ENCODE measurements at places on chromosomes 7 and 10.
A peak's percentile ranks its signal among the peaks of the same experiment; 100 is the strongest.

- no peak for DNase-seq
Observed at GRCh38 chr10:26507441-26507840, 69.3 kb downstream of the APBB1IP start.

DNA sequence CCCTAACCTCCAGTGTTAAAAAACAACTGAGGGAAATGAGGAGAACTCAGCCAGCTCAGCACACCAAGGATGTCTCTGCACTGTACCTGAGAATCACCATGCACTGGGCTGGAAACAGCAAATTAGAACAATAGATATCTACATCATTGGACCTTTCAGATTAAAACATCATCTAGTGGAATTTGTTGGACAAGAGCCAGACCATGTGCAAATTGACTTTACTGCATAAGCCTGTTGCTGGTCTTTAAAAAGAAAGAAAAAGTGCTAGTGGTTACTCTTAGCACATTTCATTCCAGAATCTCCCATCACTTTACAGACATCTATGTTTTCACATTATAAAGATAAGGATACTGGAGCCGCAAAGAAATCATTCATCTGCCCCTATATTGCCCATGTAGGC lies 75.4 kb downstream of the FGFR2 start:
- no peak for DNase-seq

GRCh38 chr7:107315716-107316220 lies 147.0 kb downstream of the HBP1 start:
- peak; percentile 10 for DNase-seq

- no peak for DNase-seq
Observed at GRCh38 chr7:8185926-8186683, 75.9 kb downstream of the ICA1 start.

DNA sequence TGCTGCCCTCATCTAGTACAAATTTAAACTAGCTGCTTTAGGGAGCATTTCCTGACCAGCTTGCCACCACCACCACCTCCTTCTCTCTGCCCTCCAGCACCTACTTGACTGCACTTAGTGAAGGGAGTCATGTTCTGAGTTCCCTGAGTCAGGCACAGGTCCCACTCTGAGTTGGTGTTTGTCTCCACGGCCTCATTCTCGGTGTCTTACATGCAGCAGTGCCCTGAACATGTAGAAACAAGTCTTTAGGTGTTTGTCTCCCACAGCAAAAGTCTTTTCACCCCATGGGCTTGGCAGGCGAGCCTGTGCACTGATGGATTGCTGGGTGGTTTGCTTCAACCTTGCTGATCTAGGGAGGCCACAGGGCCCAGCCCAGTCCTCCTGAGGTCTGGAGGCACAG lies 16.9 kb downstream of the TSPAN14 start:
- no peak for DNase-seq

DNA sequence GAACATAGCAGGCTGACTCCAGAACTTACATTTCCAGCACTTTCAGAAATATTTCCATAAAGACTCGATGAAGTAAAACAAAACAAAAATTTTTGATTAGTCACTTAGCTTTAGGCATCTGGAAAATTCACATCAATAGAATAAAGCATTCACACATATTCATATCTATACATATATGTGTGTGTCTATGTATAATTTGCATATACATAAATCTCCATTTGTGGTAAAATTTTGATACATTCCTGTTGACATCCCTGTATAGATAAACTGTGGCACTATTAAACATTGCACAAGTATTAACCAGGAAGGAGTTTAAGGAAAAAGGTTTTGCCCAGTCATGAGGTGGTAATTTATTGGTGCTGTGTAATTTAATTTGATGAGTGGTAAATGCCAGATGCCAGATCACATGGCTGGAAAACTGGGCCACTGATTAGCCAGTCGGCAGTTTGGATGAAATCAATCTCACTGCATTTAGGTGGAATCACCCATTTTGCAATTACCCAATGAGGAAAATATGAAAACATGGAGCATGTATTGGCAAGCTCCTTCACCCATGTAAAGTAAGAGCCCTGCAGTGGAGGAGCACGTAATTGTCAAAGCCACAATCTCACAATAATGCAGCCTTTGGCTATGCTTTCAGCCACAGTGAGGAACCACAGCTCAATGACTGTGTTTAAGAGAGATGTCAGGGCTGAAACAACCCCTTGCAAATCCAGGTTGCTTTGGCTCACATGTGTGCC lies 294.6 kb downstream of the RNLS start:
- no peak for DNase-seq

- DNase-seq: no peak
Observed at GRCh38 chr7:521221-522070, 1.8 kb upstream of the PDGFA start.

DNA sequence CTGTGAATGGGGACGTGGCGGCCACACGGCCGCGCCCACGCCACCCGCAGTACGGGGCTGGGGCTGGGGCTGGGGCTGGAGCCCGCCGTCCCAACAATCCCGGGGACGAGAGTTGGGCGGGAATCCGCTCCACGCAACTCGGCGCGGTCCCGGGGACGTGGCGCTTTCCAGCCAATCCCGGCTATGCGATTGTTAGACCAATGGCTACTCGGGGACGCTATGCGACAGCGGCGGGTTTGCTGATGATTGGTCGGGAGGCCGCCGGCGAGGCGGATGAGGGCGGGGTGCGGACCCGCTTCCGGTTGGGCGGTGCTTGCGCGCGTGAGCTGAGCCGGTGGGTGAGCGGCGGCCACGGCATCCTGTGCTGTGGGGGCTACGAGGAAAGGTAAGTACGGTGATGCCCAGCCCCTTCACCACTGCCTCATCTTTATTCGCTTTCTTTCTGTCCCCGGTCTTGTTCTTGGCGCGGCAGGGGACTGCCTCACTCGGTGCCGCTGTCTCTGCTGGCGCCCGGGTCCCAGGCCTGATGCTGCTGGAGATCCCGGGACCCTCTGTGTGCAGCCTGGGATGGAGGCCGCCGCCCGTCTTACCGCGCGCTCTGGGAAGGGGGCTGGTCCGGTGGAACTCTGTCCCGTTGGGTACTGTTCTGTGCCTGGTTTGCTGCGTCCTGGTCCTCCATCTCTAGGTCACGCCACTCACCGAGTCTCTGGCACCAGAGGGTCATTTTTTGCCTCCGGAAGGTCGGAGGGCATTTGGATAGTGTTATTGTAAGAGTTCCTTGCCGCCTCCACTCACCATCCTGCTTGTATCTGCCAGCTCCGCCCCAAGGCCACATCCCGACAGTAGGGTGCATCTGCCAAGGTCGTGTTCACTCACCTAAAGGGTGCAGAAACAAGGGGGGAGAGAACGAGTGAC lies at the start of gene CALU:
TSS of gene CALU (plus strand) at position 312 of the 915 bp plus-strand sequence. CDS start 9,225 bp downstream, outside the sequence.
- DNase-seq: peak; percentile 92

DNA sequence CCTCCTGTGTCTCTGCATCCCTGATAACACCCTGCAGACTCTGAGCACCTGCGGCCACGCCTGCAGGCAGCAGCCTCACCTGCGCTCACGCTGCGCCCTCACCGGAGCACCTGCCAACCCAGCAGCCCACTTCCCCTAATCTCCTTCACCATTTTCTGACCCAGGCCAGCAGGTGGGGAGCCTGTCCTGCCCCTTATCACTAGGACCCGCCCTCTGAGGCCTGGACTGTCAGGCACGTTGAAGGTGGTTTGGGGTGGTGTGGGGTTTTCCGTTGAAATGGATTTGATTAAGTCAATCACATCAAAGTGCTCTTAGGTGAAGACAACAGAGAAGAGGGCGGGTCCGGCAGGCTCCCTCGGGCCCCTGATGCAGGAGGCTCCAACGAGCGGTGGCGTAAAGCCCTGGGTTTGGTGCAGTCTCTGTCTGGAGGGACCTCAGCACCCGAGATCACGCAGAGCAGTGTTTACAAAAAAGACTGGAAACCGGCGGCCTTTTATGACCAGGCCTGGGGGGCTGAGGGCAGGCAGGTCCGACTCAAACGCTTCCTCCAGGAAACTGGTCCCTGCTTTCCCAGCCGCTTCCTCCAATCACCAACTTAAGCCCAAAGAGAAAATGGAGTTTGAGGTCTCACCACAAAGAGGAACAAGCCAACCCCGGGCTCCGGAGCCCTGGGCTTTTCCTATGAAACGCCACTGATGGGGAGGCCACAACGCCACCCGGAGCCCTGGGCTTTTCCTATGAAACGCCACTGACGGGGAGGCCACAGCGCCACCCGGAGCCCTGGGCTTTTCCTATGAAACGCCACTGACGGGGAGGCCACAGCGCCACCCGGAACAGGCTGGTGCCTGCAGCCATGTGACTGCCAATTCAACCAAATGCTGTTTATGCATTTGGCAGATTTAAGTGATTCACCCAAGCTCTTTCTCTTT lies 45.5 kb downstream of the DPYSL4 start:
- no peak for DNase-seq

- DNase-seq: no peak
Observed at GRCh38 chr10:110216942-110217661, 9.7 kb downstream of the MXI1 start.

GRCh38 chr10:23200997-23201652 lies 9.0 kb downstream of the PTF1A start:
- DNase-seq: no peak

GRCh38 chr7:33807779-33808482 lies 97.4 kb upstream of the BMPER start:
- DNase-seq: no peak

GRCh38 chr7:139367438-139368155 lies 7.9 kb downstream of the LUC7L2 start:
- no peak for DNase-seq

- no peak for DNase-seq
Observed at GRCh38 chr7:142720986-142721385, 28.3 kb upstream of the PRSS1 start.

DNA sequence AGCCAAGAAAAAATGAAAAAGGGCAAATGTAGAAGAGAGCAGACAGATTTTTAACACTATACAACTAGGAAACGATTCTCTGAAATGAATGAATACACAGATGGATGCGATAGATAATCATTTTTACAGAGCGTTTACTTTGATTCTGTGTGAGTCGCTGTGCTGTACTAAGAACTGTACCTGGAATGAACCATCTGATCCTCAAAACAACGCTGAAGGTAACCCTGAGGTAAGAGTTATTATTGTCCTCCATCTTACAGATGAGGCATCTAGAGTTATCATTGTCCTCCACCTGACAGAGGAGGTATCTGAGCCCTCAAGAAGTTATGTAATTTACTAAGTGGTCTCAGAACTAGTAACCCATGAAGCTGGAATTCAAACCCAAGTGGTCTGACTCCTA lies 80.2 kb downstream of the CHCHD3 start:
- no peak for DNase-seq

DNA sequence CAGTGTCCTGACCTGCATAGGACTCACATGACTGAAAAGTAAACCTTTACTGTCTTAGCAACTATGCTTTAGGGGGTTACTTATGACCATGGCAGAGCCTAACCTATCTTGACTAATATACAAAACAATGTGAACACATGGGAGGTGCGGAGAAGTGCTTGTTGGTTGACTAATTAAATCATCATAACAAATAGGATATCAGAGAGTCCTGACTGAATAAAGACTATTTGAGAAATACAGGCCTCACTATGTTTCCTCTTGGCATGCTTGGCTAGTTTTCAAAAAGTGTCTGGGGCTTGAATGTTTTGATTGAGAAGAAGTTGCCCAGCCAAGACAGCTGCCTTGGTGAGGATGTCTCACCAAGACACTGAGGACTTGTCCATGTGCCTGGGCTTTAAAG lies 104.4 kb upstream of the PHYHIPL start:
- DNase-seq: no peak

DNA sequence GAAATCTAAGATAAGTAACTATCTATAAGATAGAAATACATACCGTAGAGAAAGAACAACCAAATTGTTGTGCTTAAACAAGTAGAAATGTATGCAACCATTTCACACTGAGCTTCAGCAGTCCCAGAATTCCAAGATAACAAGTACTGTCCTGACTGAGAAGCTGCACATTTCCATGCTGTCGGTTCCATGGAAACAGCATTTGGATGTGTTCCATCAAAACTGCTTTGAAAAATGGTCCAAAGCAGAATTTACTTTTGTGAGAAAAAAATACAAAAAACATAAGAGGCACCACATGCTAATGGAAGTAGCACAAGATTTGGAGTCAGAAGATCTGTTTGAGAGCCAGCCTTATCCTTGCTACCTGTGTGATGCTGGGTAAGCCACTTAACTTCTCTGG lies 92.6 kb downstream of the MTERF1 start:
- DNase-seq: no peak

- DNase-seq: no peak
Observed at GRCh38 chr10:58743466-58744115, 230.9 kb downstream of the BICC1 start.

GRCh38 chr10:34854147-34854601 lies 39.1 kb upstream of the PARD3 start:
- no peak for DNase-seq
